ENCODE measurements at places on chromosomes 3 and 15. TPM values are rescaled to one million over a fixed set of nuclear protein-coding genes. Genes with fewer than 3 reads are reported as not detected.

GRCh38 chr15:57415602-57416001 lies 39.3 kb downstream of the CGNL1 start:
- DNase-seq: peak; percentile 43

GRCh38 chr3:25156626-25157025 lies 271.4 kb upstream of the RARB start:
- no peak for DNase-seq

GRCh38 chr3:4714045-4714444 lies 220.9 kb downstream of the ITPR1 start:
- no peak for DNase-seq

CRBN gene
- 20.4 TPM for total RNA-seq

BOC gene
- 0.50 TPM for total RNA-seq

ISLR2 gene
- 0.30 TPM for total RNA-seq
